Substantia nigra (tissue), 51 donors: ENCODE measurements at places on chromosomes 11 and 22.
A peak's percentile ranks its signal among the peaks of the same experiment; 100 is the strongest.

DNA sequence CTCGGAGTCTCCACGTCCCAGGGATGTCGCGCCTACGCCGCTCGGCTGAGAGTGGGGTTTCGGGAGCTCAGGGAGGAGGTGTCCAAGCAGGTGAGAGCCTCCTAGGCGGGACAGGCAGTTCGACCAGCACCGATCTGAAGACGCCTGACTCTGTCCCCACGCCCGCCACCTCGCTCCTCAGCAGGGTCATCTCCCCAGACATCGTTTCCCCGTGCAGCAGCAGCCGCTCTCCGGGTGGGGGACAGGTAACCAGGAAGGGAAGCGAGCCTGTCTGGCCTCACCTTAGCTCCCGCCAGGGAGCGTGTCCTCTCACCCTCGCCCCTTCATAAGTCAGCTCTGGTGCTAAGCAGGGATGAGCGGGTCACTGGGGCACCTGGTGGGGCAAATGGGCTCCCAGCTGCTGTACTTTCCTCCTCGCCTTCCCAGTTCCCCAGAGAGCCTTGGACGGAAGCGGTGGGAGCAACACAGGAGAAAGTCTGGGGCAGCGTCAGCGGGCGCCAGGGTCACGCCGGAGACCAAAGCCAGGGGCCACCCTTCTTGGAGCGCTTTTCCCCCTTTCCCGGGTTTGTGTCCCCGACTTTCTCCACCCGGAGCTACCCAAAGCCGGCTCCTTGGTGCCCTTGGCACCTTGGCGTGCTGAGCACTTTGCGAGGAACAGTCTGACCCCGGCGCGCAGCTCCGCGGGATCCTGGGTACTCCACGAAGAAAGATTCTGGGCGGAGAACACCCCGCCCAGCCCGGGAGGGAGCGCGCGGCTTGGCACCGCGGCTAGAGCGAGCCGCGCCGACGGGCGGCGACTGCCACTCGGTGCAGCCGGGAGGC is 1.6 kb downstream of the SPON1 start:
- DNase-seq: no peak

DNA sequence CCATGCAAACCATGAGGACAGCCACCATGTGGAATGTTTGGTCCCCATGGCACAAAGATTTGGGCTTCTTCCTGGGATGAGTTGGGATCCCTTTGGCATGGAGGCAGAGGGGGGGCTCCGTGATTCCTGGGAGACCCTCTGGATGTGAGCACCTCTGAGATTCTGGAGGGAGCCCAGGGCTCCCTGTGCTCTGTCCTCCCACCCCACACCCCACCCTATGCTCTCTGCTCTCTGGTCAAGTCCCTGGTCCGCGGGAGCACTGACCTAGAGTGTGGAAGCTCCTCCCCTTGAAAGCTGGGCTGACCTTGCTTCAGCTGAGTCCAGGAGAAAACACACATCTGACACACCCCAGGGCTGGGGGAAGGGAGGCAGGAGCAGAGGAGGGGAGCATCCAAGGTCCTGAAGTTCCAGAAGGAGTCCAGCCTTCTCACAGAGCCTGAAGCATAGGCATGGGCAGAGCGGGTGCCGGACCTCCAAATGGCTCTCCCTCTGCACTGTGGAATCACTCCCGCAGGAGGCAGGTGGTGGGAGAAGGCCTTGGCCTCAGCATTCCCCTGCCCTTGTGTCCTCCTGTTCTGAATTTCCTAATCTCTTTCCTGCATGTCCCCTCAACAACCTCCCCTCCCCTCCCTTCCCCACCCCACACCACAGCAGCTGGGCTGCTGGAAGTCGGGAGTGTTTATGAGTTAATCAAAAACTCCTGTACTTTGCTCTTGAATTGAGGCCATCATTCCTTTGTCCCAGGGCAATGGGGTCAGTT is 25.7 kb upstream of the OAF start:
- no peak for DNase-seq

GRCh38 chr11:106983261-106983660 is 35.0 kb downstream of the GUCY1A2 start:
- DNase-seq: no peak

- peak; percentile 72 for DNase-seq
These were observed 818 bp upstream of the C1QTNF4 start for GRCh38 chr11:47595029-47595428.

DNA sequence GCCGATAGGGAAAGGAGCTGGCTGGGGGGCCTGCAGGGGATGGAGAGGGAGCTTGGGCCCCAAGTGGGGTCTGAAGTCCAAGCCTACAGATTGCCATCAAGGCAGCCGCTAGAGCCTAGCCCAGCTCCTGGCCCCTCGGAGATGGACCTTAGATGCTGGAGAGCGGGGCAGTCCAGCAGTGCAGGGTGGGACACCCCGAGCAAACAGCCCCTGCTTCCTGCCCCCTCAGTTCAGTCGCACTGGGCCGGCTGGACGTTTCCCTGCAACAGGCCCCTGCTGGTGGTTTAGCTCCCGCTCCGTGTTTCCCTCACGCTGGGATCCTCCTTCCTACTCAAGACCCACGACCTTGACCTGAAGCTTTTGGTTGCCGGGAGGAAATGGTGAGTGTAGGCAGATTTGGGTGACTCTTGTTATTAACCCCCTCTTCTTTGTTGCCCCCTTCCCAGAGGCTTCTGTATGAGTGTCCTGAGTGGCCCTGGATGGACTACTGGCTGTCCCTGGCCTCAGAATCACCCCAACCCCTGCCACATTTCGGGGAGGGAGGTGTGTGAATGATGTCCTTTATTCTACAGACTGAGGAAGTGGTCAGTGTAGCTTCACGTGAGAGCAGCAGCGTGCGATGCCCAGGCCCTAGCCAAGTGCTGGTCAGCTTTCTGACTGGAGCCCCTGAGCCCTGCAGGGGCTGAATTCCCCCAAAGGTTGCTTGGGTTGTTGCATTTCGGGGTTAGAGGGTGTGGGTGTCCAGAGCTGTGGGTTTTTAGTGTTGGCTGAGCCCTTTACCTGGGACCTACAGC is 2.7 kb downstream of the ST3GAL4 start:
- no peak for DNase-seq

- no peak for DNase-seq
These were observed 444 bp upstream of the TSKU start for GRCh38 chr11:76782531-76783293.

DNA sequence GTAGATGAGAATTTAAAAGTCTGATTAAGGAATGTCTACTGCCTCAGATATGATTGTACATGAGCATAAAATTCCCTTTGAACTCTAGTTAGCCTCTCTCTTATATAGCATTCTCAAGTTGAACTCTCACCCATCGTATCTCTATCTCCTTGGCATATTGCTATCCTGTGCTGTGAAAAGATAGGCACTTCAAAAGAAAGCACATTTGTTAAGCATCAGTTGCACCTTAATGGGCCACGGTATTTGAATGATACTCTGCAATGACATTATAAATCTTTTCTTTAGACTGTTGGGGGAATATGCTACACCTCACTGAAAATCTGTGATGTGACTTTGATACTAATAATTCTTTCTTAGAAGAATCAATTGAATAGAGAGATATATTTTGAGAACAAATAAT is 570.7 kb downstream of the JRKL start:
- DNase-seq: no peak

- DNase-seq: no peak
These were observed 25.8 kb downstream of the SWAP70 start for GRCh38 chr11:9689721-9690120.

GRCh38 chr11:119709638-119710346 is 19.2 kb downstream of the NECTIN1 start:
- DNase-seq: no peak

DNA sequence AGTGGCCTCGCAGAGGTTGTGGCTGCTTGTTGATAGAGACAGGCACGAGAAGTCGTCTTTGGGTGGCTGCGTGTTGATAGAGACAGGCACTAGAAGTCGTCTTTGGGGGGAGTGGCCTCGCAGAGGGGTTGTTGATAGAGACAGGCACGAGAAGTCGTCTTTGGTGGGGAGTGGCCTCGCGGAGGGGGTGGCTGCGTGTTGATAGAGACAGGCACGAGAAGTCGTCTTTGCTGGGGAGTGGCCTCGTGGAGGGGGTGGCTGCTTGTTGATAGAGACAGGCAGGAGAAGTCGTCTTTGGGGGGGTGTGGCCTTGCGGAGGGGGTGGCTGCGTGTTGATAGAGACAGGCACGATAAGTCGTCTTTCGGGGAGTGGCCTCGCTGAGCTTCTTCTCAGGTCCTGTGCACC is 328.8 kb downstream of the TBC1D22A start:
- no peak for DNase-seq

DNA sequence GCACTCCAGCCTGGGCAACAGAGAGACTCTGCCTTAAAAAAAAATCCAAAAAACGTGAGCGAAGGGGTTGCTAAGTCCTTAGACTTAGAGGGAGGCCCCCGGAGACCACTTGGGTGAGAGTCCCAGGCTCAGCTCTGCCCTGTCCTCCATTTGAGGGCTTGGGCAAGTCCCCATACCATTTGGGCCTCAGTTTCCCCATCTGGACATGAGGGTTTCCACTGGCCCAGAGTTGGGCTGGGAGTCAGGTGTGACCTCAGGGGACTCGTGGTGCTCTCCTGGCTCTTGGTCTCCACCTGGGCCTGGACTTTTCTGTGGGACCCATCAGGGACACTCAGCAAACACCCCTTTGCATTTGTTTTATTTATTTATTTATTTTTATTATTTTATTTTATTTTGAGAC is 35.2 kb upstream of the CSNK1E start:
- DNase-seq: no peak

DNA sequence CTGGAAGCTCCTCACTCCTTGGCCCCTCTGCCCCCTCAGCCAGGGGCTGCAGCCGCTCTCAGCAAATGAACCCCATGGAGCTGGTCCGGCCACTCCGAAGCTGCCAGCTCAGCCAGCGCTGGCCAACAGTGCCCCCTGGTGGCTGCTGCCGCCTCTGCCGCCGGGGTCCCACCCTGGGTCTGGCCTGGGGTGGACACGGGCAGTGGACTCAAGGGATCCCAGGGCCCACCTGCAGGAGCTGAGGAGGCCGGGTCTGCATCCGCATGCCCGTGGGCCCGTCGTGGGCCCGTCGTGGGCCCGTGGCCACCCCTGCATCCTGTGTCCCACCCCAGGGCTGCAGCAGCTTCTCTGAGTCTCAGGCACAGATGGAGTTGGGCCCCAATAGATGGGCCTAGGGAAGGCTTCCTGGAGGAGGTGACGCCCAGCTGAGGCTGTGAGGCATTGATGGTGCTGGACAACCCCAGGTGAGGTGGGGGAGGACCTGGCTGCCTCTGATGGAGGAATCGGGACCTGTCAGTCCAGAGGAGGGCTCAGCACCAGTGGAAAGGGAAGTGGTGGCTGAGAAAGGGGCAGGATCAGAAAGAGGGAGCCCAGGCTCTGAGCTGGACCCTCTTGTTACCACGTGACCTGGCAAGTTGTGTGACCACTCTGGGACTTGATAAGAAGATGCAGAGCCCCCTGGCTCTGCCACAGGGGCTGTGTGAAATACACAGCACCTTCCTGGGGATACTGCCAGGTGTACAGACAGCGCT is 522.3 kb downstream of the BRD1 start:
- peak; percentile 80 for DNase-seq

- DNase-seq: no peak
These were observed 14.3 kb downstream of the ADORA2A start for GRCh38 chr22:24441406-24442351.

- DNase-seq: no peak
These were observed 762.8 kb downstream of the BRD1 start for GRCh38 chr22:49064836-49065235.

- no peak for DNase-seq
These were observed 510 bp upstream of the LSP1 start for GRCh38 chr11:1852271-1852876.

GRCh38 chr22:41099036-41099435 is 6.6 kb downstream of the EP300 start:
- DNase-seq: no peak

GRCh38 chr11:133162227-133162626 is 370.1 kb downstream of the OPCML start:
- no peak for DNase-seq

DNA sequence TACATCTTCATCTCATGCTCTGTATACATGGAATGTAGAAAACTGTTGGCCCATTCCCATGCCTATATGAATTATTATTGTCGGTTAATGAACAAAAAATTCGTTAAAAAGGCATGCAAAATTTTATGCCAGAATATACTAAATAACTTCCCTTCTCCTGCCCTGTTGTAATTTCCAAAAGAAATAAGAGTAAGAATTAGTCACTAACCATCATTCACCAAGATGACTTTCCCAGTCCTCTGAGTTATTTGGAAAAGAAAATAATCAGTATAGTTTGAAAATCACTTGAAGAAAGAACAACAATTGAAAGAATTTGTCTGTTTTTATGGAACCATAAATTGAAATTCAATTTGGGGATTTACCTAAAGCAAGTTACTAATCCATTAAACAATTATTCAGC is 1149.1 kb upstream of the RAG2 start:
- no peak for DNase-seq

DNA sequence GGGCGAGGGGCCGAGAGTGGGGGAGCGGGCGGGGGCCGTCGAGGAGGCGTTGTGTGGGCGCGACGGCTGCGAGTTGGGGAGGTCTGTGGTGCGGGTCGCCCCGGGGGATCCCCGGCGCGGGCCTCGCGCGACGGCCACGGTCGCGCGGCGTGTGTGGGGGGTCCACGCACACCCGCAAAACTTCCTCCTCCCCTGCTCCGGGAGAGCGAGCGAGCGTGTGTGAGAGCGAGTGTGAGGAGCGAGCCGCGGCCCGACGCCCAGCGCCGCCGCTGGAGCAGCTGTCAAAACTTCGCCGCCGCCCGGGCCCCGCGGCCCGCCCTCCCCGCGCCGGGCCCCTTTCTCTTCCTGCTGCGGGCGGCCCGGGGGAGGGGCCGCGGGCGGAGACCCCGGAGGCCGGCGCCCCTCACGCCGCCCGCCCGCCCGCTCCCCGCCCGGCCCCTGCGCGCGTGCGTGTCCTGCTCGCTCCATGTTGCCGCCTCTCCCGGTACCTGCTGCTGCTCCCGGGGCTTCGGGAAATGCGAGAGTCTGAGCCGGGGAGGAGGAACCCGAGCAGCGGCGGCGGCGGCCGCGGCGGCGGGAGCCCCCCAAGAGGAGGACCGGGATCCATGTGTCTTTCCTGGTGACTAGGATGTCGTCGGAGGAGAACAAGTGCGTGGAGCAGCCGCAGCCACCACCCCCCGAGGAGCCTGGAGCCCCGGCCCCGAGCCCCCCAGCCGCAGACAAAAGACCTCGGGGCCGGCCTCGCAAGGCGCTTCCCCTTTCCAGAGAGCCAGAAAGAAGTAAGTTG is 9.0 kb upstream of the CCT8L2 start:
- DNase-seq: no peak

DNA sequence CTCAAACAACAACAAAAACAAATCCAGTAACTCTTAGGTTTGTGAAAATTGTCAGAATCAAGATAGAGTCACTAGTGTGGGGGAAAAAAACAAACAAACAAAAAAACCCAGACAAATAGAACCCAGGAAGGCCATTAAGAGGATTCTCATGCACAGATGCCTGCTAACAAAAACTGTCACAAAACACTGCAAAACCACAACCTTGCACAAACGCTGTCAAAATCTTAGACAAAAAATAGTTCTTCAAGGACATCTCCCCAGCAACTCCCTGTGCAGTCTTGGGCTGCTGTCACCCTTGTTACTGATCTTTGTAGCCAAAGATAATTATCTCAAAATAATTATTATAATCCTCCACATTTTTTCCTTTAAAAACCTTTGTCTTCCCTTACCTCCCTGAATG is 4.6 kb upstream of the ZBED5 start:
- DNase-seq: no peak

GRCh38 chr22:35684270-35684700 is 33.4 kb upstream of the APOL5 start:
- DNase-seq: no peak

- no peak for DNase-seq
These were observed 24.0 kb downstream of the TMEM135 start for GRCh38 chr11:87061766-87062165.

- DNase-seq: no peak
These were observed 377.4 kb upstream of the LARGE1 start for GRCh38 chr22:34297536-34298120.

- DNase-seq: no peak
These were observed 60.2 kb downstream of the NTM start for GRCh38 chr11:131430473-131431208.
